ENCODE measurements at places on chromosomes 2 and 18. TPM values are rescaled to one million over a fixed set of nuclear protein-coding genes. Genes with fewer than 3 reads are reported as not detected.

- H3K4me1 ChIP-seq: peaks cover 5% of the 10 kb centered on the region
- H3K27me3 ChIP-seq: no peaks in the 10 kb centered on the region
- no peak overlapping the region for H3K4me3 ChIP-seq
- H3K27ac ChIP-seq: no peak overlapping the region
- H3K36me3 ChIP-seq: no peaks in the 10 kb centered on the region
- DNase-seq: no peak
Measured at GRCh38 chr2:100808582-100808981, 11.4 kb upstream of the NPAS2 start.

DNA sequence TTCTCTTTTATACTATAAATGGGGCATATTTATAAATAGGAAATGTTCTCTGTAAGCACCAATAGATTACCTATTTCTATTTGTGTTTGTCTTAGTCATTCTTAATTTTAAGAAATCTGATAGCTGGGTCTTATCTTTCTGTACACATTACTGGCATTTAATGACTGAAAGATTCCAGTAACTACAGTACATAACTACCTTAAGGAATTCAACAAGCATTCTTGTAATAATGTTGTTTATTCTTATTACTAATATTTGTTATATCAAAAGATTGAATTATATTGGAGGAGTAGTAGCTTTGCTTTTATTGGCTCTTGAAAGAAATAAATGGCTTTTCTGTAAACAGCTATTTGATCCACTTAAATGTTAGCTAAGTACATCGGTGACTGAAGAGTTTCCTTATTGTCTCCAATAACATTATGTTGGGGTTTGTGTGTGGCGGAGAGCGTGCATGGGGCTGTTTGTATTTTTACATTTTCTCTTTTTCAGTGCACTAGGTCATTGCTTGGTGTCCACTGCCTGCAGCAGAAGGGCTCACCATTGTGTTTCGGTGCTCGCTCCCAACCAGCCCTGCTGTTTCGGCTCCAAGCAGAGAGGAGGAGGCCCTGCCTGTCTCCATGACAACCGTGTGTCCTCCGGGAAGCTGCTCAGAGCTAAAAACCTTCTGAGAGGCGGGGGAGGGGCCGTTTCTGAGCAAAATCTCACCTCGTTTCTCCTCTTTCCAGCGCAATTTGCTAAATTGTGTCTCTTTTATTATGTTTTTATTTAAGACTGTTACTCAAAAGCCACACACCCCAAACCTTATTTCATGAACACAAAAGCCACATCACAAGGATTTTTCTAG is 112.5 kb upstream of the SLC38A11 start:
- peak overlapping the region; percentile 53 for H3K4me3 ChIP-seq
- no peaks in the 10 kb centered on the region for H3K27me3 ChIP-seq
- peak; percentile 60 for DNase-seq
- no peaks in the 10 kb centered on the region for H3K36me3 ChIP-seq
- no peak overlapping the region for H3K27ac ChIP-seq
- peaks cover 3% of the 10 kb centered on the region for H3K4me1 ChIP-seq

DNA sequence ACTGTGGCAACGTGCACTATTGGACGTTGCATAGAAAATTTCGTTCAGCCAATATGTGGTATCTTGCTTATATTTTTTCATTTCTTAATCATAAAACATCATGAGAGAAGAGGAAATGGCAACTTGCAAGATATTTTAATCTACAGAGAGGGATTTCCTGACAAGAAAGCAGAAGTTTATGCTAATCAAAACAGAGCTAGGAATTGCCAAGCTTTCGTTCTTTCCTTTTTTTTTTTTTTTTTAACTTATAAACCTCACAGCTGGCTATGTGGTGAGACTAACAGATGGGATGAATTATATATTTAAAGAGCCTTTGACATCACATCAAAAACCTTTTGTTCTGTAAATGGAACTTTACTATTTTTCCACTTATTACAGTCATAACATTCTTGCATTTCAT is 1136.9 kb upstream of the TMEFF2 start:
- H3K4me3 ChIP-seq: no peak overlapping the region
- H3K4me1 ChIP-seq: no peaks in the 10 kb centered on the region
- DNase-seq: peak; percentile 9
- H3K27ac ChIP-seq: no peak overlapping the region

GRCh38 chr2:134466141-134466540 is 212.3 kb downstream of the MGAT5 start:
- H3K27me3 ChIP-seq: no peaks in the 10 kb centered on the region
- H3K4me3 ChIP-seq: no peak overlapping the region
- H3K36me3 ChIP-seq: no peaks in the 10 kb centered on the region

DNA sequence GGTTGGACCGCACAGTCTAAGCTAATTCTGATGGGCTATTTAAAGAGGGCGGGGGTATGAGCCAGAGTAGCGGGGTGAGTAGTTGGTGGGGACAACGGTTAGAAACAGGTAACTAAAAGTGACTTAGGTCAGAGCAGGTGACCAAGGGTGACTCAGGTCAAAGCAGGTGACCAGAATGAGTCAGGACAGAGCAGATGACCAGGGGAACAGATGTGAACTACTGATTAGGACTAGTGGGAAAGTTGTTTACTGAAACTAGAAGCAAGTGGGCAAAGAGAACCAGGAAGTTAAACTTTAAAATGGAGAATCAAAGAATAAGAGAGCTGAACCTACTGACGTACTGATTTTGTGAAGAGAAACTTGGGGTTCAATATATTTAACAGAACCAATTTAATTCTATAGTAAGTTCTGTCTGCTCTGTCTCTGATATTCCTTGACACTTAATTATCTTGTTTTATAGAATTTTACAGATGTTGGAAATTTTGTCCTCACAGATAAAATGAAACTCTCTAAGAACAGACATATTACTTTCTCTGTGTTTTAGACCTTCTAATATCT is 7.8 kb upstream of the LRRTM1 start:
- no peaks in the 10 kb centered on the region for H3K4me1 ChIP-seq
- no peak overlapping the region for H3K4me3 ChIP-seq
- no peak for DNase-seq
- no peaks in the 10 kb centered on the region for H3K36me3 ChIP-seq

- DNase-seq: no peak
- H3K27ac ChIP-seq: no peak overlapping the region
- H3K4me1 ChIP-seq: peaks cover 10% of the 10 kb centered on the region
- no peaks in the 10 kb centered on the region for H3K27me3 ChIP-seq
Measured at GRCh38 chr2:12733846-12734245, 17.1 kb downstream of the TRIB2 start.

PHOSPHO2 gene
- total RNA-seq: 3.0 TPM
